ENCODE measurements at places on chromosomes 2 and 18. TPM values are rescaled to one million over a fixed set of nuclear protein-coding genes. Genes with fewer than 3 reads are reported as not detected.

Gene SNX17
- total RNA-seq = 130 TPM

Gene B3GNT7
- 2.7 TPM for total RNA-seq

Gene SOWAHC
- total RNA-seq = under 0.01 TPM

Gene RPRD1A
- total RNA-seq = 26.4 TPM

Gene SLC9A2
- not detected for total RNA-seq

Gene PXDN
- 6.2 TPM for total RNA-seq

Gene LHCGR
- total RNA-seq = not detected

Gene CCBE1
- total RNA-seq = under 0.01 TPM

GRCh38 chr2:155547571-155547970 is 785.0 kb downstream of the NR4A2 start:
- no peak for DNase-seq

GRCh38 chr2:178674122-178674521 is 133.1 kb downstream of the TTN start:
- no peak for DNase-seq

DNA sequence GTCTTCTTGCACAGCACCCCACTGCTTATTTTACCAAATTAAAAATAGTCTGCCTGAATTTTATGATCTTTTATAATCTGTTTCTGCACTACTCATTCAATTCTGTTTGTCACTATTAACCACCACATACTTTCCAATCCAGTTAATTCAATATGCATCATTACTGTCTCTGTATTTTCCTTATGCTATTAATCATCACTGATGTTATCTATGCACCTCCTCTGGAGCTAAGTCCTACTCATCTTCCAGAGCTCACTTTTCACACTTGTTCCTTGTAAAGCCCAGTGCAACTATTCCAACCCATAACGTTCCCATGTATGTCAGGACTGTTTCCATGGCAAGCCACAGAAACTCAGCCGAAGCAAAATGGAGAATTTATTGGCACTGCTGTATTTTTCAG is 713.6 kb downstream of the PLCL1 start:
- DNase-seq = no peak

- DNase-seq = no peak
Measured at GRCh38 chr2:239770246-239770639, 254.9 kb downstream of the NDUFA10 start.

GRCh38 chr2:122156176-122156890 is 400.9 kb downstream of the TSN start:
- DNase-seq = no peak

GRCh38 chr2:241803387-241804325 is 5.3 kb upstream of the NEU4 start:
- peak; percentile 39 for DNase-seq

DNA sequence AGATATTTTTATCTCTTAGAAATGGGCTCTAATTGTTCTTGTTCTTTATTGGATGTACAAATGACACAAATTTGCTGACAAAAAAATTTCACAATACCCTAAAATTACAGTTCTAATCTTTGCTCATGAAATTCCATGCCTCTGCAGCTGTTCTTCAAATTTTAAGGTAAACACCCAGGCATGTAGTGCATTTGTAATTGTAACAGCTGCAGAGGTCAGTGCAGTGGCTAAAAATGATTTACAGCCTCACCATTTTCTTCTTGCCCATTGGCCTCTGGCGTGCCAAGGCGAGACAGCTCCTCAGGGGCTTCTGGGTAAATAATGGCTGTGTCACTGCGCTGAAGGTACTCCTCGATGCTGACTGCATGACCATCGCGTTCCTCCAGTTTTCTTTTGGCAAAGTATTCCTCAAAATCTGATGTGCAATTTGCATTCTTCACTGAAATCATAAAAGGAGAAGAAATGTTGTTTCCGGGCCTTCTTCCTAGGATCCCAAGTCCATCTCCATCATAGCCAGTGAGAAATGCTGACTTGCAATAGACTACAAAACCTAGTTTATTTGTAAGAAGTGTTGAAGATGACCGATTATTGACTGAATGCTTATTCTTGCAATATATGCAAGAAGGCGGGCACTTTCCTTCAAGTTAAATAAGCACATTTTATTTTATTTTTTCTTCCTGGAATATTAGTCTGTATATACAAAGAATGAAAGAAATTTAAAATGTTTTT is 115.2 kb downstream of the ZEB2 start:
- no peak for DNase-seq

DNA sequence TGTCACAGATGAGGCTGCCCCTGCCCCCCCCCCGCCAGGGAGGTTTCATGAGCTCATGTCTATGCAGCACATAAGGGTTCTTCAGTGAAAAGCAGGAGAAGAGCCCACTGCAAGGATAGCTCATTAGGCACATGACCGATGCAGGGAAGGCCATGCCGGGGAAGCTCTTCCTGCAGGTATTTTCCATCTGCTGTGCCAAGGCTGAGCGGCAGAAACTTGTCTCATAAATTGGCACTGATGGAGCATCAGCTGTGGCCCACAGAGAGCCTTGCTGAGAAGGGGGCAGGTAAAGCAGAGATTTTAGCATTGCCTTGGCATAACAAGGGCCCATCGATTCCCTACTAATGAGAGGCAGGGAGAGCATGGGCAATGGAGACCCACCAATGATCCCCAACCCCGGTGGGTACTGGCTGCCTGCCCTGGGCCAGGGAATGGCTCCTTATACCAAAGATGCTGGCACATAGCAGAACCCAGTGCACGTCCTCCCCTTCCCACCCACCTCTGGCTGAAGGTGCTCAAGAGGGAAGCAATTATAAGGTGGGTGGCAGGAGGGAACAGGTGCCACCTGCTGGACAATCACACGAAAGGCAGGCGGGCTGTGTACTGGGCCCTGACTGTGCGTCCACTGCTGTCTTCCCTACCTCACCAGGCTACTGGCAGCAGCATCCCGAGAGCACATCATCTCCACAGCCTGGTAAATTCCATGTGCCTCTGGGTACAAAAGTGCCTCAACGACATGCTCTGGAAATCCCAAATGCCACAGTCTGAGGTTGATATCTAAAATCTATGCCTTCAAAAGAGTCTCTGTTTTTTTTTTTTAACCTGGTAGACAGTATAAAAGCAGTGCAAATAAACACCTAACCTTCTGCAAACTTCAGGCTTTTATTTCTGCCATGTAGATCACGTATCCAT is 41.4 kb downstream of the STEAP3 start:
- peak; percentile 24 for DNase-seq

GRCh38 chr2:49004036-49004626 is 150.2 kb downstream of the FSHR start:
- DNase-seq = no peak

- no peak for DNase-seq
Measured at GRCh38 chr2:17296686-17297085, 221.6 kb downstream of the RAD51AP2 start.

DNA sequence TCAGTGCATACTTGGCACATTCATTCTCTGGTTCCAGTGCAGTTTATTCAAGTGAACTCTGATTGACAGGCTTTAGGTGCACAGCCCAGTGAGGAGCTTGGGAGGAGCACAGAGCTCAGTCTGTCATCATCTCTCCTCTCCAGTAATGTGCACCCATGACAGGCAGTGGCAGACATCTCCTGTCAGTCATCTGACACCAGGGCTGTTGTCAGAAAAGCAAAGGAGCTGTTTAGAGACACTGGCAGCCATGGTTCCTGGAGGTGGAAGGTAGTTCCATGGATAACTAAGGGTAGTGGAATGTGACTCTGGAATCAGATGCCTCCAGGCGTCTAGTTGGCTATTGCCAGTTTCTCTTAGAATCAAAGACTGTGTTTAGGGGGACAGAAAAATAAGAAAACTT is 308.8 kb downstream of the DCDC2C start:
- DNase-seq = no peak

- no peak for DNase-seq
Measured at GRCh38 chr2:238161291-238162051, 2.7 kb downstream of the ERFE start.

DNA sequence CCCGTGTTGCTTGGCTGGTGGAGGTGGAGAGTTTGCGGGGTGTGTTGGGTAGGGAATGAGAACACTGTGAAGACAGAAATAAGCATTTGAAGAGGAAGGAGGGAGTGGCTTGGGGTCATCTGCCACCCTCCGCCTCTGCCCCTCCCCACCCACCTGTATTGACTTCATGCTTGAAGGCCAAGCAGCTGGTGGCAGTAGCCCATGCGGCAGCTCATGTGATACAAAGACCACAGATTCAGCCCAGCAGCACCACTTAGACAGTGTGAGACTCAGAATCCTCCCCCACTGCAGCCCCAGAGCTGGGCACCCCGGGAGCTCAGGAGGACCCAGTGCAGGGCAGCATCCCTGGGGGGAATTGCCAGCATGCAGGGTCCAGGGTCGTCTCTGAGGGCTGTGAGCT is 15.4 kb downstream of the NPPC start:
- DNase-seq = no peak

DNA sequence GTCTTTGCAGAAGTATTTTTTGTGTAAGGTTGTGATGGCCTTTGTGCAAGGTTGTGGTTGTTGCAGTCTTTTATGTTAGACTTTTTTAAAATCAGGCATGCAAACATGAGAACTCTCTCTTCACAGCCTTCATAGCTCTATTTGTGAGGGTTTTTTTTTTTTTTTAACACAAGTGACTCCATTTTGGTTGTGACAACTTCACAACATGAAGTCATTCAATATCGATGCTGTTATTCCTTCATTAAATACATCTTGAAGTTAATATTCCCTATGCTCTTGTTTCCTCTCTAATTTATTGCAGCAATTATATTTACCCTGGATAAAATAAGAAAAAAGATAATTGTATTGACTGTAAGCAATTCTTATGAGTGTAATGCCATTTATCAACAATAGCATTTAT is 35.5 kb downstream of the DHRS9 start:
- DNase-seq = no peak

DNA sequence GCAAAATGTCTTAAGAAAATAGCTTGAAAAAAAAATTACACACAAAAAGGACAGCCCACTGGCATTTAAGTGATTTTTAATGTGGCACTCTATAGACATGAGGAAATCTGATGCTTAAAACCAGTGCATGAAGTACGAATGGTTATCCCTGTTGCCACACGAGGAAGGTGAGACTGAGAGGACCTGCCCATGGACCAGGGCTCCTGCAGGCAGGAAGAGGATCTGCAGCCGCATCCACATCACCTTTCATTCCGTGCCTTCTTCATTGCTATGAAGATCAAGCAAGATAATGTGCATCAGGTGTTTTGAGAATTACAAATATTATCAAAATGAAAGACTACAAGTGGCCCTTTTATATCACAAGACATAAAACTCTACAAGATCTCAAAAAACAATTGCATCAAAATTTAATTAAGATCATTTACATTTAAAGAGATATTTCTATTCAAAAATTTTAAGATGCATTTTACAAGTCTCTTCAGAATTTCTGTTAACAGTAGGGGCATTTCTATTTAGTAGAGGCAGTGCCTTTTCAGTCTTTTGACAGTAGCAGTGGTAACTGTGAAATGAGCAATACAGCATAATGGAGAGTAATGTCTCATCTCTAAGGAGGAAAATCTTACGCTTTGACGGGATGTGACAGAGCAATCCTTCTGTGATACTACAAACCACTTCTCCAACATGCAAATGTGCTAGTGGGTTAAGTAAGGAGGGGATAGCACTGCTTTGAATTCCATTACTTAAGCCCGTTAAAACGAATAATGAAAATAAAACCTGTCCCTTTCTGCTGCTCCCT is 83.4 kb downstream of the SLC5A7 start:
- DNase-seq = no peak

DNA sequence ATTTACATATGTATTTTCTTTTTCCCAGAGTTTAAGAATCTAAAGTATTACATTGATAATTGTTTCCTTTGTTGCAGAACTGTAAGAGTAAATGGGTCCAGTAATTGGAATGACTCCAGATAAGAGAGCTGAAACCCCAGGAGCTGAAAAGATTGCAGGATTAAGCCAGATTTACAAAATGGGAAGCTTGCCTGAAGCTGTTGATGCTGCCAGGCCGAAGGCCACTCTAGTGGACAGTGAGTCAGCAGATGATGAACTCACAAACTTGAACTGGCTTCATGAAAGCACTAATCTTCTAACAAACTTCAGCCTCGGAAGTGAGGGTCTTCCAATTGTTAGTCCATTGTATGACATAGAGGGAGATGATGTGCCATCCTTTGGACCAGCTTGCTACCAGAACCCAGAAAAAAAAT is 183.8 kb upstream of the STON1 start:
- DNase-seq = no peak

- peak; percentile 38 for DNase-seq
Measured at GRCh38 chr18:68847219-68847837, 49.4 kb downstream of the CCDC102B start.

GRCh38 chr18:65230311-65230710 is 520.5 kb upstream of the CDH7 start:
- no peak for DNase-seq

GRCh38 chr2:156792242-156792840 is 356.2 kb downstream of the GPD2 start:
- no peak for DNase-seq

DNA sequence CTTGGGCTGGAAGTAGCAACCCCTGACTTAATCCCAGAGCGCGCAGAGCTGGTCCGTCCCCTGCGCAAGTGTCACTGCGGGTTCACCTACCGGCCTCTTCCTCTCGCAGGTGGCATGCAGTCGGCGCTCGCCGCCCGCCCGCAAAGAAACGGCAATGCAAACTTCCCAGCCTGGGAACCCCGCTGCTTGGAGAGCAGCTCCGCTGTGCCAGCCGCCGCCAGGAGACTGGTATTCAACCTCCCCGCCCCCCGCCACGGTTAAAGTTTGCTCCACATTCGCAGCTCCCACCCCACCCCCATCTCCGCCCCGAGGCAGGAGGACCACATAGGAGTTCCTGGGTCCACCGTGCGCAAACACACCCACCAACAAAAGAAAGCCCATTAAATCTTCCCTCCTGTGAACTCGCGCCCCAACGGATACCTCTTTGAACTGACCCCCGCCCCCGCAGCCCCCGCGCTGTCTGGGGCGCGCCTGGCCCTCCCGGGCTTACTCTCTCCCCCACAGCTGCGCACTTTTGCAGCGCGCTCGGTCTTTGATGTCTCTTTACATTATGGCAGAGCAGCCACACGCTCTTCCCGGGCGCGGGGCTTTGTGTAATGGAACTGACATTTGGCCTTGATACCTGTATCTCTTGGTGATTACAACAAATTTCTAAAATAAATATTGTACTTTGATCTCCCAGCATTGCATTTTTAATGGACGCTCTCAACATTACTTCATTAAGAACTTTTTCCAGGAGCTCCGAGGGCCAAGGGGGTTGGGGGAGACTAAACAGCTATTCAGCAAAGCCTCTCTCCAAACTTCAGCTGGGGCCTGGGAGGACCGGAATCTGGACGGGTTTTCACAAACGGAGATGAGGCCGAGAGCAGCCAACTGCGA is 3.1 kb upstream of the SP5 start:
- DNase-seq = no peak

DNA sequence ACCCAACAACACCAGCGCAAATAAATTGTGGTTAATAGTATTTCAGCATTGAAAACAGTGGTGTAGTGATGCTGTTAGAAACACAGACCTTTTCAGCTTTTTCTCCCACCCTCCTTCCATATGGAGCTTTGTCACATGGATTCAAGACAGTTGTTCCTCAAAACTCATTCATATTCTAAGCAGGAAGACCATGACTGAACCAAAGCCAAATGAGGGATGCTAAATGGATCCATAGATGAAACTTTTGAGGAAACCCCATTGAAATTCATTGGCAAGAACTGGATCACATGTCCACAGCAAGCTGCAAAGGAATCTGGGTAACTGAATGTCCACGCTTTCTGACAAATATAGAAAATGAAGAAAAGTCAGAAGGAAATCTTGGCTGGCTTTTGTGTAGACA is 615.1 kb upstream of the NETO1 start:
- no peak for DNase-seq
